ENCODE measurements at places on chromosomes 1 and 21.

DNA sequence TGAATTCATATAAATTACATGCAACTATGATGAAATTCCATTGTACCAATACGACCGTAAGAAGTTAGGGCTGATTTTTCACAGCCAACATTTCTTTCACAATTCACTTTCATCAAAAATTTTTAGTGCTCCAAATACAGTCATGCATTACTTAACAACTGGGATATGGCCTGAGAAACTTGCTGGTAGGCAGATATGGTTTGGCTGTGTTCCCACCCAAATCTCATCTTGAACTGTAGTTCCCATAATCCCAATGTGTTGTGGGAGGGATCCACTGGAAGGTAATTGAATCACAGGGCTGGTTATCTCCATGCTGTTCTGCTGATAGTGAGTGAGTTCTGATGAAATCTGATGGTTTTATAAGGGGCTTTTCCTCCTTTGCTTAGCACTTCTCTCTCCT is 244.4 kb downstream of the AKT3 start:
- no peak for DNase-seq

GRCh38 chr1:177849579-177850290 is 120.1 kb downstream of the SEC16B start:
- no peak for DNase-seq

DNA sequence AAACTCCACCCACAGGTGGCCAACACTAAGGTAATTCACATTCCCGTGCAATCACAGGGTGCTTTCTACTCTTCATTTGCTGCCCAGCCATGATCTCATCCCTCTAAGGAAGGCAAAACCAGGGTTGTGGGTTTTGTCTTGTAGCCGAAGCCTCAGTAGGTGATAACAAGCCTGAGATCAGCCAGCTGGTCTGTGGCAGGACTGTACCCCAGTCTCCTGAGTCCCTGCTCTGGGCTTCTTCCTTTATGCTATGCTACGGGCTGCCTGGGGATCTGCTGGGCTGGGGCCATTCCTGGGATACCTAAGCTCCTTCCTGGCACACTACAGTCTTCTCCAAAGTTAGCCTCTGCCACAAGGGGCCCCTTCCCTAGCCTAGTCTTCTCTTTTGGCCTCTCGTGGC is 9.8 kb downstream of the PPFIA4 start:
- no peak for DNase-seq

- DNase-seq, result no peak
These were observed 28.8 kb upstream of the PDPN start for GRCh38 chr1:13554798-13555197.

GRCh38 chr1:63148825-63149645 is 173.3 kb upstream of the FOXD3 start:
- DNase-seq, result no peak

DNA sequence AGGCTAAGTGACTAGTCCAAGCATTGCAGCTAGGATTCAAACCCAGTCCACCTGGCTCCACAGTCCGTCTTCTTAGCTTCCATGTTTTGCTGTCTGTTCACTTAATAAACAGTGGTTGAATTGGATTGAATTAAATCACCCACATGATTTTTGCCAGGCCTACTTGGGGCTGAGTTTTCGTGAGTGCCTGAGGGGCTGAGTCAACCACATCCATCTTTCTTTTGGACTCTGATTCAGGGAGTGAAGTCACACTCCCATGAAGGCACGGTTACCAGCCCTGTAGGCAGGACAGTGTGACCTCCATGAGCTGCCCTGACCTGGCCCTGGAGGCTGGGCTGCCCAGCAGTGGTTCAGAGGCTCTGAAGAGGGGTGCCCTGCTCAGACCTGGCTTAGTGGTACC is 123.7 kb downstream of the ACTL8 start:
- DNase-seq, result no peak

GRCh38 chr1:201639391-201639790 is 100.5 kb downstream of the NAV1 start:
- no peak for DNase-seq

GRCh38 chr1:66552829-66553228 is 18.9 kb downstream of the SGIP1 start:
- no peak for DNase-seq

DNA sequence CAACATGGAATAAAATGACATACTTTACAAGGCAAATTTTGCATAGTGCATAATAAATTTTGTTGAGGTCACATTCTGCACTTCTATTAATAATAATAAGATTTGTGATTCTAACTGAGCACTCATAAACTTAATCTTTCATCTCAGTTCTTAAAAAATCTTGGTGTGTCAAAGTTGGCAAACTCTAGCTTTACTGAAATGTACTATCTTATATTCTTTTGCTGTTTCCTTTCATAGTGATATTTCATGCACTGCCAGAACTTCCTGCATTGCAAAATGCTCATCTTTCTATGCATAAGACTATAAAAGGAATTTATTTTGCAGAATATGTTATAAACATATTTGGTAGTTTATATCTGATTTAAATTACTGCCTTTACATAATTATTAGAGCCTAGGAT is 797.6 kb downstream of the ADGRL2 start:
- no peak for DNase-seq

GRCh38 chr1:229716704-229717103 is 90.7 kb downstream of the URB2 start:
- no peak for DNase-seq

DNA sequence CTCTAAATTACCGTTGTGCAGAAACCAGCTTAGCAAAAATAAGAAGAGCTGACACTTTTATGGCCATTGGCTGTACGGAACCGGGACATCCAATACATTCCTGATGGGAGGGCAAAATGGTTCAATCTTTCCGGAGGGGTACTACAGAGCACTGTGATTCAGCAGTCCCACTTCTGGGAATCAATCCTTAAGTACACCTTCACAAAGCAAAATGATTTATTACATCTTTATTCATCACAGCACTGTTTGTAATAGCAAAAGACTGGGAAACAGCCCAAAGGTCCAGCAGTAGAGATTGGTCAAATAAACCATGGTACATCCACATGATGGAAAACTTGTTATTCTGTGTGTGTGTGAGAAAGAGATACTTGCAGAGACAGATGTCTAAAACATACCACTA is 9.7 kb downstream of the GNG12 start:
- no peak for DNase-seq

GRCh38 chr21:32868631-32869454 is 97.3 kb upstream of the PAXBP1 start:
- no peak for DNase-seq

DNA sequence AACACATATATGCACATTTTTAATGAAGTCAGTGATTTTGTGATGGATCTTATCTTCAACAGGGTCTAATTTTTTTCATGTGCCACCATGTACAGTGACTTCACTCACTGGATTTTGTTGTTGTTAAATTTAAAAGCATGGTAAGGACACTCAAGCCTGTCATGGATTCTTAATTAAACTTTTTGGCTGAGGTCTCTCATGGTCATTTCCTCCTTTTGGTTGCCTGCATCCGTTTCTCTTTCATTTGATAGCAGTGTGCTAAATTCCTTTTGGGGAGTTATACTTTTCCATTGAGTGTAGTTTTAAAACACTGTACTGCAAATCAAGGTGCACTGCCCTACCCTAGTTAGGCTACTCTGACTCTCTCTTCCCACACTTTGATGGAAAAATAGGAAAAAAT is 13.2 kb upstream of the CRB1 start:
- no peak for DNase-seq

DNA sequence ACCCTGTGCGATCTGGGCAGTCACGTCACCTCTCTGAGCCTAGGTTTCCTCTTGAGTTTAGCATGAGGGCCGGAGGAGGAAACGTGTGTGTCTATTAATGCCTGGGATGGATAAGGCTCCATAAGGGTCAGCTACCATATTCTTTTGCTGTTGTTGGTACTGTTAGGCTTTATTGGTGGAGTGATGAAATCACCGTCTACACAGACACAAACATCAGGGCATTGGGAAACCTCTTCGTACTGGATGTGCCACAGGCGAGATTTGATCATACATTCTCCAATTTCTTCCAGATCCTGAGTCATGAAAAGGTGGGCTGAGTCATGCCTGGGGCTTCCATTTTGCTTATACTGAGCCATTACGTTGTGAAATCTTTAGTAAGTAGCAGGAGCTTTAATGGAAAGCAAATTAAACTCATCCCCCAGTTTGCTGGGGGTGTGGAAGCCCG is 24.9 kb upstream of the GRHL3 start:
- DNase-seq, result peak; percentile 97

GRCh38 chr1:25651036-25651640 is 34.5 kb downstream of the MAN1C1 start:
- DNase-seq, result no peak

GRCh38 chr1:23563003-23563402 is 3.7 kb upstream of the ID3 start:
- DNase-seq, result no peak
